ENCODE measurements at places on chromosomes 2 and 18.

DNA sequence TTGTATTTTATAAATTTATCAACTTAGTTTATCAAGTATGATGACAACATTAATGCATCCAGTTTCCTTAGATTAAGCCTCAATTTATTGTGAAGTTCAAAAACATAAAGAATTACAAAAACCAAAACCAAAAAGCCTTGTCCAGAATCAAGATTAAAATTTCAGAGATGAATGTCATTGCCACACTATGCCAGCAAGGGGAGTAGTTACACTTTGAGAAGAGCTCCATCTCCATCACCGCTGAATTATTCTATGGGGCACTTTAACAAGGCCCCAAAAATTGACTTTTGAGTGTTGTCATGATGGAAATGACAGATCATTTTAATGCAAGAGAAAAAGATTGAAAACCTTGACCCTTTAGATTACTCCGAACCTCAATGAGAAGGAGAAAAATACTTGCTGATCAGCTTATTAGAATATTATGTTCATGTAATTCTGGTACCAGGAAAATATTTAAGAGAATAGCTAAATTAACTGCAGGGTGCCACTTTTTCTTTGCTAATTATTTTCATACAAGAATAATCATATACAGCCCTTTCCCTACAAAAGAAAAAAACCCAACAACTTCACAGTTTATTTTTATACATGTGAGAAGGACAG, 152.5 kb upstream of the AQP4 start:
- no peak for DNase-seq

DNA sequence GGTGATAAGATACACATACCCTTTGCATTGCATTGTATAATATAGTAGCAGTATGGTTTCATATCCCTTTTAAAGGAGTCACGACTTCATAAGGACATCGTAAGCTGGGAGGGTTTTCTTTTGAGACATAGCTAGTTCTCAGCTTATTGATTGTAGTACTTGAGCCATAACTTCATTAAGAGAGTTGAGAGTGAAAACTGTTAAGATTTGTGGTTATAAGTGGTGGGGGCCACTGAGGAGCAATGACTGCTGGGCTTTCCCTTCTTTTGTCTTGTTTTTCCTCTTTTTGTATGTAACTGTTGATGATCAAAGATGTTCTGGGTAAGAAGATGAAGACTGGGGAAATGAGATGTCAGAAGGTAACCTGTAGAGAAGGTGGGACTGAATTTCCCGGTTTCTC, 11.0 kb downstream of the EIF5B start:
- no peak for DNase-seq

DNA sequence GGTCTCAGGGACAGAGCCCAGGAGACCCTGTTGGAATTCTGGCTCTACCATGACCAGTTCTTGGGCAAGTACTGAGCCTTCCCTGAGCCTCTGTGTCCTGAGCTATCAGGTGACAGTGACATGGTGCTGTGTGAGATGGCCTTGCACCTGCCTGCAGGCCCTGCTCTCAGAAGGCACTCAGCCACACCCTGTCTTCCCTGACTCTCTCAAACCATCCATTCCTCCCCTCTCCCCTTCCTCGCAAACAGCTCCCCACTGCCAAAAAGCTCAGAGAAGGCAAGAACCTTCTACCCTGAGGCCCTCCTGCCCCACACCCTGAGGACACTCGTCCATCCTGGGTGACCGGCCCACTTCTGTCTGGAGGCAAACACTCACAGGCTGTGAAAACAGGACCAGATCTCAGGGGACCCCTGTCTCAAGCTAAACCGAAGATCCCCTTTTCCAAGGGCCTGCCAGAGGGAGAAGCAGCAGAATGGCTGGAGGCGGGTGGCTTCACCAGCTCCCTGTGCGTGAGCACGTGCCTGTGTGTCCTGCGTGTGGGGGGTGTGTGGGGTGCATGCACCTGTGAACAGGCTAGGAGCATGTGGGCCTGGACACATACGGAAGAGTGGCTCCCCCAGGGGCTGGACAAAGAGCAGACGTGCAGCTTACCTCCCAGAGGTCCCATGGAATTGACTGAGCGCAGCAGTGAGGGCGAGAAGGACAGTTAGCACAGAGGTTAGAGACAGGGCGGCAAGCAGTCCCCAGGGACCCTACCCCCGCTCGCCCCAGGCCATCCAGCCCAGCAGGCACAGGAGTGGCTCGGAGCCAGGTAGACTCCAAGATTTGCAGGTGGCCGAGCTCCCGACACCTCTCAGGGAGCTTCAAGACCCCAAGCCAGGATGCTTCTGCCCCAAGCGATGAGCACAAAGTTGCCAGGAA, 53.9 kb downstream of the BIN1 start:
- no peak for DNase-seq

DNA sequence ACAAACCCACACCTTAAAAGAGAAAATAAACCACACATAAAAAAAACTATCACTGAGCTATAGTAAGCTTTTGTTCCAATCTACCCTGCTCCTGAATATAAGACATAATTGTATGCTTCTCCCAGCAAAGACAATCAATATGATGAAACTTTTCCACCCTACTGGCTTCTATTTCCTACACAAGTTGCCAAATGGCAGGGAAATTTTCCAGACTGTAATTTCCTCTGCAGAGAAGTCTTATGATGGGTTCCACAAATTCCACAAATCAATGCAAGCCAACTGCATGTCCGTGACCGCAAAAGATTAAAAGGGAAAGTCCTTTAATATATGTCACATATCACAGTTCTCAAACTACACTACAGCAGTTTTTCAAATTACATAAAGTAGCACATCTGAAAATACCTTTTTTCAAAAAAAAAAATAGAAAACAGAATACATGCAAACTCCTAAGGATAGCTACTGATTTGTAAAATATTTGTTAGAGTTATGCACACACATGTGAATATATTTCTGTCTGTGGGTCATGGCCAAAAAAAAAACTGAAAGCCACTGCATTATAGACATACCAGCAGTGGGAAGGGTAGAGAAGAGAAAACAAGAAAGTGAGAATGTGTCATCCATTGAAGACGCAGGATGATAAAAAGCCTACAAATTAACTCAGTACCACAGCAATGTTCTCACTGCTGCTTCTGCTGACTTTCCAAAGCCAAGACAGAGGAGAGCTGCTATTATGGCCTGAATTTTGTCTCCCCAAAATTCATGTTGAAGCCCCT, 61.4 kb downstream of the RPL31 start:
- no peak for DNase-seq

DNA sequence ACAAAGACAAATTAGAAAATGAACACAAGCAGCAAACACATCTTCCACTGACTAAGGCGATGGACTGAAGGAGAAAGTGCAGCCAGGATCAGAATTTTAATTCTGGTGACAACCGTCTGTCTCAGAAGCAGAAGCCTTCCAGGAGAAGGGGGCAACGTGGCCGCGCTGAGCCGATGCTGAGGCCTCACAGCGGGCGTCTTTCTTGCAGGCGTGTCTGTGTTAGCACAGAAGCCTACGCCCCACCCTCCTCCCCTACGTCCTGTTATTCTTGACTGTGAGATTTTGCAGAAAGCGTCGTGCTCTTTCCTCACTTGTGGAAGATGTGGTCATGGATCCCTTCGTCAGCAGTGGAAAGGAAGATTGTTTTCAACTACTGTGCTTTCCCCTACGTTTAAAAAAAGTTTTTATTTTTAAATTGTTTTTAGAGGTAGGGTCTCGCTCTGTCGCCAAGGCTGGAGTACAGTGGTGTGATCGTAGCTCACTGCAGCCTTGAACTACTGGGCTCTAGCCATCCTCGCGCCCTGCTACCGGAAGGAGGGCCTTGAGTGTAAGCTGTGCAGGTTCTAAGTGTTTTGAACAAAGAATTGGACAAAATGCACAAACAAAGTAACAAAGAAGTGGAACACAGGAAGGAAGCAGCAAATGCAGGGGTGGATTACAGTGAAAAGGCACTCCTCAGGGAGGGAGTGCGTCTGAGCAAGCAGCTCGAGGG, 422.0 kb downstream of the GALR1 start:
- DNase-seq: no peak

- no peak for DNase-seq
These were observed 1.1 kb upstream of the TET3 start for GRCh38 chr2:73983322-73984202.

Data from central memory CD4-positive, alpha-beta T cell (primary cell).